ENCODE measurements at places on chromosomes 2 and 18. TPM values are rescaled to one million over a fixed set of nuclear protein-coding genes. Genes with fewer than 3 reads are reported as not detected.

GPR17 gene
- not detected for total RNA-seq

SULT1C4 gene
- 35.5 TPM for total RNA-seq

PRSS56 gene
- not detected for total RNA-seq

TTR gene
- total RNA-seq, result 150 TPM

POTEJ gene
- 0.19 TPM for total RNA-seq

SEMA4F gene
- 11.5 TPM for total RNA-seq

KLHL41 gene
- 0.42 TPM for total RNA-seq

ADRA2B gene
- 0.91 TPM for total RNA-seq

KCNK3 gene
- 1.2 TPM for total RNA-seq

FBXO15 gene
- total RNA-seq, result 4.3 TPM

CPLX4 gene
- total RNA-seq, result not detected

PAX8 gene
- total RNA-seq, result 3.9 TPM

LANCL1 gene
- total RNA-seq, result 58.1 TPM

CAPN10 gene
- total RNA-seq, result 67.2 TPM

CNRIP1 gene
- not detected for total RNA-seq

IL37 gene
- not detected for total RNA-seq

TLX2 gene
- total RNA-seq, result not detected

- H3K4me3 ChIP-seq, result no peak overlapping the region
- H3K36me3 ChIP-seq, result no peaks in the 10 kb centered on the region
- no peak for DNase-seq
Observed at GRCh38 chr2:134582547-134582899, 136.3 kb downstream of the TMEM163 start.

GRCh38 chr2:26481706-26482105 lies 3.8 kb upstream of the OTOF start:
- no peak overlapping the region for H3K4me3 ChIP-seq
- peaks cover 12% of the 10 kb centered on the region for H3K27me3 ChIP-seq
- H3K4me1 ChIP-seq, result no peaks in the 10 kb centered on the region
- H3K36me3 ChIP-seq, result no peaks in the 10 kb centered on the region

GRCh38 chr2:223047260-223047761 lies 4.7 kb upstream of the KCNE4 start:
- no peaks in the 10 kb centered on the region for H3K36me3 ChIP-seq
- peaks cover 15% of the 10 kb centered on the region for H3K4me1 ChIP-seq

DNA sequence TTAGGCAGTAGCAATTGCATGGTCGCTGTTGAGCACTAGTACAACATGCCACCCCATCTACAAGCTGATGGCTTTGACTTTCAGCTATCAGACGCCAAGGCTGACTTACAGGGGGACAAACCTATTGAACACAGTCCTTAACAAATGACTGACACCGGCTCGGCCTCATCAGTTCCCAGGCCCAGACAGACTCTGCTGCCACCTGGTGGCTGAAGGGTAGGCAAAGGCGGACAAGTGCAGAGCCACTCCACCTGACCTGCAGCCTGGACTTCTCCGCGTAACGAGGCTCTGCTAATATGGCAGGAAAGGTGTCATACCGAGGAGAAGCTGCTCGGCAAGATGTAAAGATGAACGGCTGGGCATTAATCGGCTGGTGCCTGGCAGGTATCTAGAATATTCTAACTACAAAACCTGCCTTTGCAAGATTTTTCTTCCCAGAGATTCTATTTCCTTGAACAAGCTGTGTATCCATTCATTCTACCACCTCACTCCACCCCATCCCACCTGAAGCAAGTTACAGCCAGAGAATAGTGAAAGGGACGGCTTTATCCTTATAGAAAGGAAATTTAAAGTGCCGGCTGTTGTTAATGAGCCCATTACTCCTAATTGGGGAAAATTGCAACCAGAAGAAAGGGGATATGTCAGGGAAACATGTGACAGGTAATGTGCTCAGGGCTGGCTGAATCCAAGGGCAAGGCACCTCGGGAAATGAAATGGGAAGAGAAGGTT lies 67.4 kb downstream of the STEAP3 start:
- no peak overlapping the region for H3K4me3 ChIP-seq
- no peak overlapping the region for H3K27ac ChIP-seq
- peaks cover 14% of the 10 kb centered on the region for H3K4me1 ChIP-seq
- DNase-seq, result peak; percentile 88
- H3K27me3 ChIP-seq, result peaks cover 13% of the 10 kb centered on the region
- no peaks in the 10 kb centered on the region for H3K36me3 ChIP-seq

- H3K4me3 ChIP-seq, result no peak overlapping the region
- H3K36me3 ChIP-seq, result no peaks in the 10 kb centered on the region
- no peaks in the 10 kb centered on the region for H3K27me3 ChIP-seq
- H3K27ac ChIP-seq, result no peak overlapping the region
- peaks cover 27% of the 10 kb centered on the region for H3K4me1 ChIP-seq
- no peak for DNase-seq
Observed at GRCh38 chr2:47221946-47222345, 66.8 kb upstream of the STPG4 start.

GRCh38 chr2:216117561-216118340 lies 8.6 kb downstream of the XRCC5 start:
- H3K27me3 ChIP-seq, result no peaks in the 10 kb centered on the region
- H3K36me3 ChIP-seq, result peaks cover 53% of the 10 kb centered on the region
- peak overlapping the region; percentile 91 for H3K27ac ChIP-seq
- no peak overlapping the region for H3K4me3 ChIP-seq

DNA sequence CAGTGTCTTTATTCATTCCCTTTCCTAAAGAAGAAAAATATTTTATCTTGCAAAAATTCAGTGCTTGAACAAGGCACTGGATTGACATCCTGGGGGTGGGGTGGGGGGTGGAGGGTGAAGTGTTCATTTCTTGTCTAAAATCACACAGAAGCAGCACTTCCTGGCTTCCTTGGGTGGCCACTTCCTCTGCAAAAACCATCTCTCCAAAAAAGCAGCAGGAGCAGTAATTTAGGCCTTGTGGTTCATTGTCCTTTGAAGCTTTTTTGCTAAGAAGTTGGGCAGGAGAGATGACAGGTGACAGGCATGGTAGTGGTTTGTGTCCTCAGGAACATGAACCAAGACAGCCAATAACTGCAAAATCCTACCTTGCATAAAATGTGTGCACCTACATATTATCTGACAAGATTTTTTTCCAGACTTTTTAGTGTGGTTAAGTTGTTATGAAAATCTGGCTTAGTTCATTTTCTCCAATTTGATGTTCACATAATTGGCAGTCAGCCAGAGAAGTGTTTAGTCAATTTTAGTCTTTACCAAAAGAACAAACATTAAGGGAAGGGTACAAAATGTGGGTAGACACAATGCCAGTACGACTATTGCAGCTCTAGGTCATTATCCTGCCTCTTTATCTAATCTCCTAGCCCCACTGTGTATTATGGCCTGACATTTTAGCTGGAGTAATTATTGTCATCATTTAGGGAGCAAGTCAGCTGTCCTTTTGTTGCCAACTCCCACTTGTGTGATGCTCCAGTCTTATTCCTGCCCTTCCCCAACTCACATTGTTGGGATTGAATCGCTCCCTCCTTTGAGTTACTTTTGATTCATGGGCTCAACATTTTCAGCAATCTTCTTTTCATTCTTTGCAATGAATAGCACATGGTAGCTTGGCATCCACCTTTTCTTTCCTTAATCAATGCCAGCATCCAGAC lies 177.2 kb downstream of the MYO3B start:
- no peak overlapping the region for H3K4me3 ChIP-seq
- peaks cover 2% of the 10 kb centered on the region for H3K4me1 ChIP-seq
- H3K27ac ChIP-seq, result no peak overlapping the region

- no peaks in the 10 kb centered on the region for H3K27me3 ChIP-seq
- H3K27ac ChIP-seq, result no peak overlapping the region
Observed at GRCh38 chr2:62089658-62090057, 106.3 kb upstream of the B3GNT2 start.

- DNase-seq, result no peak
- peaks cover 5% of the 10 kb centered on the region for H3K4me1 ChIP-seq
- no peaks in the 10 kb centered on the region for H3K27me3 ChIP-seq
- no peak overlapping the region for H3K4me3 ChIP-seq
- H3K27ac ChIP-seq, result no peak overlapping the region
Observed at GRCh38 chr2:167190053-167190452, 301.8 kb downstream of the XIRP2 start.

DNA sequence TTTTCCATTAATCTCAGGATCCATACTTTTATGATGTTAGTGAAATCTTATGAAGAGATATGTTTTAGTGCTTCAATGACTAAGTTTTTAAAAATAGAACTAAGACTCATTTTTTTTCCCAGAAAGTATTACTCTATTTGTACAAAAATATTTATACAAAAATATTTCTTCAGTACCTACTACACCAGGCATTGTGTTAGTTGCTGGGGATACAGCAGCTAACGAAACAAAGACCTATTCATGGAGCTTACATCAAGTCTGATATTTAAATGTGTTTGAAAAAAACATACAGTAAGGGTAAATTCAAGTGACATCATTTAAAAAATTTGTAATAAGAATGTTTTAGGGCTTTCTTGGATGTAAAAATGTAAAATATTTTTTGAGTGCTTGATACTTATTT lies 11.6 kb downstream of the VAPA start:
- H3K27ac ChIP-seq, result no peak overlapping the region
- H3K4me3 ChIP-seq, result no peak overlapping the region
- peaks cover 31% of the 10 kb centered on the region for H3K4me1 ChIP-seq
- no peak for DNase-seq

DNA sequence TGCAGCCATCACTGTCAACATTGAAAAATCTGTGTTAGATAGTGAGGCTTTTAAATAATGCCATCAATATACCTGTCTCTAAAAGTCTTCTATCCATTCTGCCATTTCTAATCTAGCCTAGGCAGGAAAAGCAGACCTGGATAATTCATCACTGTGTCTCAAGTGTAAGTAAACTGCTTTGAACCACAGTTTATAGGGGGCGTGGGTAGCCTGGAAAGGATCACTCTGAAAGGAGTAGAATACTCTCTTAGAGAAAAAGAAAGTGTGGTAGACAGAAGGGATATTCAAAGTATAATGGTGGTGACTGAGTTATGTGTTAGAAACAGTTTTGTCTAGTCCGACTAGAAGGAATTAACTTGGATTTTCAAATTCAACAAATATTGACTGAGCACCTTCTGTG lies 40.8 kb downstream of the CERS6 start:
- H3K27ac ChIP-seq, result no peak overlapping the region
- H3K27me3 ChIP-seq, result no peaks in the 10 kb centered on the region
- peaks cover 10% of the 10 kb centered on the region for H3K36me3 ChIP-seq
- H3K4me3 ChIP-seq, result no peak overlapping the region
- peaks cover 20% of the 10 kb centered on the region for H3K4me1 ChIP-seq

- no peaks in the 10 kb centered on the region for H3K4me1 ChIP-seq
- H3K36me3 ChIP-seq, result no peaks in the 10 kb centered on the region
- DNase-seq, result no peak
- no peak overlapping the region for H3K4me3 ChIP-seq
- no peak overlapping the region for H3K27ac ChIP-seq
Observed at GRCh38 chr2:19219060-19219459, 139.4 kb downstream of the OSR1 start.

- H3K27ac ChIP-seq, result no peak overlapping the region
- H3K4me3 ChIP-seq, result no peak overlapping the region
- no peaks in the 10 kb centered on the region for H3K27me3 ChIP-seq
- peaks cover 23% of the 10 kb centered on the region for H3K36me3 ChIP-seq
Observed at GRCh38 chr2:168560817-168561499, 104.9 kb downstream of the CERS6 start.

- no peak overlapping the region for H3K4me3 ChIP-seq
- no peaks in the 10 kb centered on the region for H3K27me3 ChIP-seq
- DNase-seq, result no peak
- H3K27ac ChIP-seq, result no peak overlapping the region
Observed at GRCh38 chr2:239138610-239139009, 262.2 kb downstream of the HDAC4 start.

DNA sequence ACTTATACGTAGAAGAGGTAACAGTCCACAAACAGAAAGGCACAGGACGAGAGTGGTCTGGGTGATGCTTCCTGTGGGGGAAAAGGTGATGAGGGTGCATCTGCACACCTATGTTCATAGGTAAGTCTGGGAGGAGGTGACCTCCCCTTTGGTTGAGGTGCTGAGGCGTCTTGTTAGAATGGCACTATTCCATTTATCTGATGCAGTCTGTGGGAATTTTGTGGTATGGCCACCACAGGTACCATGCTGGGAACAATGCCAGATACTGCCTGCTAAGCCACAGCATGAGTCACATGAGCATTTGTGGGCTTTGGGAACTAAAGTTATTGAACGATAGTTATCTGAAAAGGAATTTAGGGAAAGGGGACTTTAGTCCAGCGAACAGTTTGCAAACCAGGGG lies 27.9 kb downstream of the IL37 start:
- H3K4me1 ChIP-seq, result peaks cover 4% of the 10 kb centered on the region
- H3K27me3 ChIP-seq, result no peaks in the 10 kb centered on the region
- no peak for DNase-seq
- H3K4me3 ChIP-seq, result no peak overlapping the region

DNA sequence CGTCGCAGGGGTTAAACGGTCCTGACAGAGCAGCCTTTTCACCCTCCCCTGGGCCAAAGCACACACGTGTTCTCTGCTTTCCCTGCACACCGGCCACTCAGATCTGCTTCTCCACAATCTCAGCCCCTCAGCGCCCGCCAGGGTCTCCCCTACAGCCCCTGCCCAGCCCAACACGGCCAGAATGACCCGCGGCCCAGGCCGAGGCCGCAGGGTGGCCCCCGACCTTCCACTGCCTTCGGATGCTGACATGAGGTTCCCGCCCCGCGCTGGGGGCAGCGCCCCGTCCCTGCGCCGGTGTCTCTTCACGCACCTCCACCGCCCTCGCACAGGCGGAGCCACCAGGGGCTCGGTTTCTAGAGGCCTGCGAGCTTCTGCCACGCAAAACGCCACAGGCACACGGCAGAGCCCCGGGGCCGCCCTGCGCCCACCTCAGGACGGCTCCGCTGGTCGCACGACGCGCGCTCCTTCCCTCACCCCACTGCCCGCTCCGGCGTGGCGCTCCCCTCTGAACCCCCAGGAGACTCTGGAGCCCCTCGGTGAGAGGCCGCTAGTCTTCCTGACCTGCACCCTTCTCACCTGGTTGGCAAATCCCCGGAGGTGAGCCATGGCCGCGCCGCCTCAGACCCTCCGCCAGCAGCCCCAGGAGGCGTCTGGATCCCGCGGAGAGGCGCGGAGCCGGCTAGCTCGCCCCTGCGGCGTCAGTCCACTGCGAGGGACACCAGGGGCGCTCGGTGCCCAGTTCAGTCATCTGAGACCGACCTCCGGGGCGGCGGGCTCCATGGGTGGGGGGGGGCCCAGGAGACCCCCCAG lies 749 bp downstream of the STK25 start:
- no peaks in the 10 kb centered on the region for H3K36me3 ChIP-seq
- H3K4me1 ChIP-seq, result peaks cover 12% of the 10 kb centered on the region
- peaks cover 4% of the 10 kb centered on the region for H3K27me3 ChIP-seq
- peak; percentile 66 for DNase-seq

- peaks cover 15% of the 10 kb centered on the region for H3K27me3 ChIP-seq
- H3K36me3 ChIP-seq, result no peaks in the 10 kb centered on the region
- peaks cover 82% of the 10 kb centered on the region for H3K4me1 ChIP-seq
- DNase-seq, result no peak
Observed at GRCh38 chr2:236573066-236573929, 3.7 kb downstream of the ACKR3 start.

Data from progenitor cell of endocrine pancreas (in vitro differentiated cells).